ENCODE measurements at places on chromosomes 3 and 15.

DNA sequence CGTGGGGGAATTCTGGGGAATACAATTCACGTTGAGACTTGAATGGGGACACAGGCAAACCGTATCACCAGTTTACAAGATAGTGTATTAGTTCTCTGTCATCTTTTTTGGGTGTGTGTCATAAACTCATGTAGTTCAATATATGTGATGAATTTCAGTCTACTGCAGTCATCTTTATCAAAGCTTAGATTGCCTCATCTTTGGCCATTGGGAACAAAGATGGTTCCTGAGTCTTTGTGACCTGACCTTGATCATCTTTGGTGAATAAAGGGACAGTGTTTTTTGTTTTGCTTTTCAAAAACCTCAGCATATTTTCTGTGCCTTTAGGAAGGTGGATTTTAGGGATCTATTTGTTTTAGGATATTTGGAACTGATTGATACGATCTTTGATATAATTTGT is 23.3 kb downstream of the LRCH3 start:
- DNase-seq, result no peak

GRCh38 chr15:38187630-38188313 is 64.9 kb upstream of the SPRED1 start:
- no peak for DNase-seq

GRCh38 chr3:21672303-21672702 is 78.7 kb downstream of the ZNF385D start:
- peak; percentile 90 for DNase-seq

- peak; percentile 55 for DNase-seq
Measured at GRCh38 chr3:189927975-189928895, 192.5 kb downstream of the P3H2 start.

GRCh38 chr15:101207867-101208288 is 44.0 kb downstream of the CHSY1 start:
- peak; percentile 89 for DNase-seq

- DNase-seq, result peak; percentile 66
Measured at GRCh38 chr3:18423401-18424212, 1.5 kb downstream of the SATB1 start.

GRCh38 chr3:22122567-22122966 is 371.6 kb upstream of the ZNF385D start:
- DNase-seq, result no peak

DNA sequence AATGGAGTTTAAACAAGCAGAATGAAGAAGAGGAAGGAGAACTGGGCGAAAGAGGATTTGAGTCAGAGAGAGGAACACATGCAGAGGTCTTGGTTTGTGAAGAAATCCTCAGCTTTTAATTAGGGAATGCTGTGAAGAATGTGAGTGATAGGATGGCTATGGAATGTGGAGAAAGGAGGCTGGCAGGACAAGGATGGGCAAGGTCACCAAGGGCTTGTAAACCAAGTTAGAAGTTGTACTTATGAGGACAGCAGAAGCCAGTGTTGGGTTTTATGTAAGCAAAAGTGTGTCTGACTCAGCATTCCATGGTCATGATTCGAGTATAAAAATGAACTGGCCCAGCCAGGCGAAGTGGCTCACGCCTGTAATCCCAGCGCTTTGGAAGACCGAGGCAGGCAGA is 60.0 kb upstream of the IL12A start:
- DNase-seq, result peak; percentile 99

GRCh38 chr3:94862703-94863102 is 799.8 kb downstream of the NSUN3 start:
- DNase-seq, result no peak

GRCh38 chr15:23642413-23643044 is 5.1 kb downstream of the MAGEL2 start:
- DNase-seq, result peak; percentile 41

DNA sequence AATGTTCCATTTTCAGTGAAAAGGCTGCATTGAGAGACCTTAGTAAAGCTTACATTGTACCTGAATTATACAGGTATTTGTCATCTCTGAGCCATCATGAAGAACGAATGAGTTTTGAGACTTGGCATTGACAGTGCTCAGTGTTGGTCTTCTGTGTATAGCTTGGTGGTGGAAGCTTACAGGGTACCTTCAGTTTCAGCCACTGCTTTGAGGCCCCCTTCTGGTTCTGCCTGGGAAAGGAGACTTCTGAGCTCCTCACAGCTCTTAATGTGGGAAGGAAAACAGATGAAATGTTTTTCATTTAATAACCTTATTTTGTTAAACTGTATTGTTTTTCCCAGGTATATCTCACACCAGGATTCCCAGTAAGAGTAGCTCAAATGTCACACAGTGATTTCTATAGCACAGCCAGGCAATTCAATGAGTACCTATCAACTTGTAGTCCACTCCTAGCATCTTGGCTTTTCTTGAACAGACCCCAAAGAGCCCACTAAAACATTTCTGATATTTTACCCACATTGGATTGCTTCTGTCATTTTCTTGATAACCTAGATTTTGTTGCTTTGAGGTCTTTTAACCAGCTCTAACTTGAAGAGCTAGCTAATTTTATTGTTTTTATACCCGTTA is 5.6 kb downstream of the SERPINI1 start:
- DNase-seq, result peak; percentile 22

- DNase-seq, result no peak
Measured at GRCh38 chr3:164752812-164753211, 325.5 kb downstream of the SI start.

Data from fibroblast of lung (primary cell).